ENCODE measurements at places on chromosomes 4 and X. TPM values are rescaled to one million over a fixed set of nuclear protein-coding genes. Genes with fewer than 3 reads are reported as not detected.

The UGT2B15 gene
- total RNA-seq, result not detected

The SLC10A7 gene
- 9.3 TPM for total RNA-seq

The KLHL5 gene
- 30.1 TPM for total RNA-seq

The PNMA6F gene
- total RNA-seq, result not detected

All from RPMI7951 (cell line).